ENCODE measurements at places on chromosomes 4 and X. TPM values are rescaled to one million over a fixed set of nuclear protein-coding genes. Genes with fewer than 3 reads are reported as not detected.

DNA sequence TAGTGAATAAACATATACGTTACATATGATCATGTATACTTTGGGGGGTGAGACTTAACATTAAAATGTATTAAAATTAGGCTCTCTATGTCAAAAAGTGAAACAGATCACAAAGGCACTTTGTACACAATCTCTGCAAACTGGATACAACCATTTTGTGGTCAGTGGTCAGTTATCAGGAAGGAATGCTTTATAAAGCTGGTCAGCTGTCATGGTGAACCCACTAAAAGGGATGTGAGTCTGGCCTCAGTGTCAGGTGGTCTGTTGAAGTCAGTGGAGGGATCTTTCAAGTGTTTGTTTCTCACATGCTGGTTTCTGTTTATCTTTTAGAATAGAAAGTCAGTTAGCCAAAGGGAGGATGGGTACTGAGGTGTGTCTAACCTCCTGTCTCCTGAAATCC, 875.5 kb upstream of the INTU start:
- H3K36me3 ChIP-seq = no peaks in the 10 kb centered on the region
- no peak overlapping the region for H3K4me3 ChIP-seq
- DNase-seq = no peak
- no peak overlapping the region for H3K27ac ChIP-seq

- H3K27me3 ChIP-seq = no peaks in the 10 kb centered on the region
- H3K4me3 ChIP-seq = no peak overlapping the region
- H3K36me3 ChIP-seq = no peaks in the 10 kb centered on the region
- no peaks in the 10 kb centered on the region for H3K4me1 ChIP-seq
Observed at GRCh38 chrX:7654316-7654715, 188.7 kb upstream of the VCX start.

- H3K4me3 ChIP-seq = no peak overlapping the region
- no peaks in the 10 kb centered on the region for H3K27me3 ChIP-seq
- H3K4me1 ChIP-seq = no peaks in the 10 kb centered on the region
- DNase-seq = no peak
- no peaks in the 10 kb centered on the region for H3K36me3 ChIP-seq
Observed at GRCh38 chr4:14749910-14750309, 252.4 kb upstream of the CPEB2 start.

GRCh38 chr4:70844180-70844579, 4.5 kb upstream of the GRSF1 start:
- DNase-seq = no peak
- no peak overlapping the region for H3K4me3 ChIP-seq
- H3K27me3 ChIP-seq = no peaks in the 10 kb centered on the region
- no peak overlapping the region for H3K27ac ChIP-seq

GRCh38 chr4:9999956-10000561, 21.2 kb downstream of the SLC2A9 start:
- H3K4me1 ChIP-seq = no peaks in the 10 kb centered on the region
- no peak overlapping the region for H3K4me3 ChIP-seq
- no peak for DNase-seq
- no peaks in the 10 kb centered on the region for H3K27me3 ChIP-seq
- H3K27ac ChIP-seq = no peak overlapping the region

DNA sequence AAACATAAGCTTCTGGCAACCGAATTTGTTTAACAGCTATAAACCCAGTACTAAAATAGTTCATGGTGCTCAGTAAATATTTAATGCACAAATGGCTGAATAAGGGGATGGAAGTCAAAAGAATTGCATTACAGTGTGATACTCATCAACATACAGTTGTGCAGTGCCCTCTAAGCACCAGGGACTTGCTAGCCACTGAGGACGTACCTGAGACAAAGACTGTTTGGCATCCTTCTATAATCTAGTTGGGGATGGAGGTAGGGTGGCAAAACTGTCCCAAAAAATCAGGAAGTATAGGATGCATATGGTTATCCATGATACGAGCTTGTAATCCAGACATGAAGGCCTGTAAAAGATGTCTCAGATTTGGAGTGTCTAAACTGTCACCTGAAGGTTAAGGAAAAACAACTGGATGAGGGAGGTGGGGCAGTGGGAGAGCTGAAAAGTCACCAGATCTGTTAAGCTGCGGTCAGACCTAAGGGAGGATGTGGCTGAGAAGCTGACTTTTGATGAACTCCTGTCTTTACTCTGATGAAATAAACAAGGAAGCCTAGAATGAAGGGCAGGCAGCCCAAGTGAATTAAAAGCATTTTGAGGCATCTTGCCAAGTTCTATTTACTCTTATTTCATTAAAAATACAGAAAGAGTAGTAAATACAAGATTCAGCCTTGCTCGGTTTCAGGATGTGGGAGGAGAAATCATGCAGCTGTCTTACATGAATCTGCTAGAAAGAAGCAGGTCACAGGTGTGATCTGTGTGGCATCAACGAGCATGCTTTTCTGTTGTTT, 12.0 kb upstream of the CD38 start:
- no peaks in the 10 kb centered on the region for H3K4me1 ChIP-seq
- no peaks in the 10 kb centered on the region for H3K27me3 ChIP-seq
- no peak overlapping the region for H3K27ac ChIP-seq
- H3K4me3 ChIP-seq = no peak overlapping the region

GRCh38 chr4:72817012-72817411, 248.0 kb upstream of the ADAMTS3 start:
- no peak for DNase-seq
- H3K4me3 ChIP-seq = no peak overlapping the region
- no peaks in the 10 kb centered on the region for H3K36me3 ChIP-seq
- H3K27me3 ChIP-seq = no peaks in the 10 kb centered on the region
- no peak overlapping the region for H3K27ac ChIP-seq

GRCh38 chrX:2677764-2678163, 13.3 kb upstream of the CD99 start:
- H3K4me3 ChIP-seq = no peak overlapping the region
- H3K27ac ChIP-seq = peak overlapping the region; percentile 9
- peak; percentile 92 for DNase-seq

- no peak overlapping the region for H3K4me3 ChIP-seq
- no peak overlapping the region for H3K27ac ChIP-seq
- no peaks in the 10 kb centered on the region for H3K27me3 ChIP-seq
- DNase-seq = no peak
Observed at GRCh38 chr4:169220447-169220846, 50.3 kb downstream of the SH3RF1 start.

DNA sequence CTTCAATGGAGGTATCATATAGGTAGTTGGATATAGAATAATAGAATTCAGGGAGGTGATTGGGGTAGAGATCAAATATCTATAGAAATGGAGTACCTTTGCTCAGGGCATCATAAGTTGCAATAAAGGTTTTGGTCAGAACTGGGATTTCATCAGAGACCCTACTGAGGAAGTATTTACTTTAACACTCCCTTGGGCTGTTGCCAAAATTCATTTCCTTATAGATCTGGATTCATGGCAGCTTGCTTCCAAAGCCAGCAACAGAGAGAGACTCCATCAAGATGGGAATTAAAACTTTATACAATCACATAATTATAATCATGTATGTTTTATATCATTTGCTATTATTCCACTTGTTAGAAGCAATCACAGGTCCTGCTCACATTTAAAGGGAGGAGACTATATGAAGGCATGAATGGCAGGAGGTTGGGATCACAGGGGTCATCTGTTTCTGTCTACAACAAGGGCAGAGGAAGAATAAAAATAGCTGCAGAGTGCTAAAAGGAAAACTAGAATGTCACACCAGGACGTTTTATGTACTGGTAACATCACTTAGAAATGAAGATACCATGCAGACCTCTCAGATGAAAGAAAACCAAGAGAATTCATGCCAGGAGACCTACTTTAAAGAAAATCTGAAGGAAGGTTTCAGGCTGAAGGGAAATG, 902.1 kb upstream of the LCORL start:
- no peak overlapping the region for H3K4me3 ChIP-seq
- H3K27me3 ChIP-seq = no peaks in the 10 kb centered on the region
- DNase-seq = no peak
- H3K27ac ChIP-seq = no peak overlapping the region

Gene AREG
- 10.1 TPM for total RNA-seq

GRCh38 chrX:37912304-37912703, 64.9 kb upstream of the DYNLT3 start:
- no peak overlapping the region for H3K4me3 ChIP-seq
- DNase-seq = no peak
- H3K27ac ChIP-seq = no peak overlapping the region
- no peaks in the 10 kb centered on the region for H3K4me1 ChIP-seq

DNA sequence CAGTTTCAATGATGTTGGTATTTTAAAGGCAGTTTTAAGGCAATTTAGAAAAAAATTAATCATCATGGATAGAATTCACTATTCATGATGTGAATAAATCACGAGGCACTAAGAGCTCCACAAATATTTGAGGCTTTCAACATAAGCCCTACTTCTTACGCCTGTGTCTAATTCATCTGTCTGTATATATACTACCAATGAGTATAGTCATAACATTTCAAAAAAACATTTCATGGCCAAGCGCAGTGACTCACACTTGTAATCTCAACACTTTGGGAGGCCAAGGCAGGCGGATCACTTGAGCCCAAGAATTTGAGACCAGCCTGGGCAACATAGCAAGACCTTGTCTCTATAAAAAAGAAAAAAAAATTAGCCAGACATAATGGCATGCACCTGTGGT, 56.5 kb downstream of the FBXL5 start:
- H3K27ac ChIP-seq = no peak overlapping the region
- no peaks in the 10 kb centered on the region for H3K4me1 ChIP-seq
- no peaks in the 10 kb centered on the region for H3K27me3 ChIP-seq
- no peak overlapping the region for H3K4me3 ChIP-seq
- no peak for DNase-seq

GRCh38 chr4:166153548-166153947, 280.5 kb downstream of the TLL1 start:
- H3K4me3 ChIP-seq = no peak overlapping the region
- no peaks in the 10 kb centered on the region for H3K36me3 ChIP-seq
- no peak overlapping the region for H3K27ac ChIP-seq
- no peaks in the 10 kb centered on the region for H3K27me3 ChIP-seq
- no peaks in the 10 kb centered on the region for H3K4me1 ChIP-seq
- DNase-seq = no peak

- H3K4me1 ChIP-seq = no peaks in the 10 kb centered on the region
- peak; percentile 46 for DNase-seq
- H3K27ac ChIP-seq = peak overlapping the region; percentile 84
- H3K27me3 ChIP-seq = no peaks in the 10 kb centered on the region
Observed at GRCh38 chrX:38917954-38918353, 116.7 kb downstream of the MID1IP1 start.

- peaks cover 7% of the 10 kb centered on the region for H3K4me1 ChIP-seq
- no peak for DNase-seq
- H3K4me3 ChIP-seq = no peak overlapping the region
- no peak overlapping the region for H3K27ac ChIP-seq
- no peaks in the 10 kb centered on the region for H3K27me3 ChIP-seq
Observed at GRCh38 chr4:38308728-38309311, 348.6 kb downstream of the PTTG2 start.

DNA sequence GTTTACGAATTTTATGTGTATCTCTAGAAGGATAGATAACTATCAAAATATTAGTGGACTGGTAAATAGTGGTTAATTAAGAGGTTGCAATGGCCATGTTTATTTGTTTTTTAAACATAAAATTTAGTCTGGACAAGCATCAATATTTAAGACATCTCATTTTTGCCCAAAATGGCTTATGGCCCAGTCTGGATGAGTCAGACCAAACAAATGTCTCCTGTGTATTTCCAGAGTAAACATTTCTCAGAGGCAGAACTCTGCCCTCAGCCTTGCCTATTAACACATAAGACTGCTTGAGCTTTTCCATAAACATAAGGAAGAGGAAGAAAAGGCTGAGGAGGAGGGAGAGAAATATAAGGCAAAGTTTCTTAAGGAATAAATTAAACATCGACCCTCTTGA, 277.1 kb upstream of the DIAPH2 start:
- H3K27me3 ChIP-seq = no peaks in the 10 kb centered on the region
- no peak overlapping the region for H3K4me3 ChIP-seq
- no peak overlapping the region for H3K27ac ChIP-seq
- H3K36me3 ChIP-seq = no peaks in the 10 kb centered on the region

- H3K27me3 ChIP-seq = no peaks in the 10 kb centered on the region
- H3K27ac ChIP-seq = no peak overlapping the region
- no peaks in the 10 kb centered on the region for H3K36me3 ChIP-seq
- no peak overlapping the region for H3K4me3 ChIP-seq
- peaks cover 7% of the 10 kb centered on the region for H3K4me1 ChIP-seq
Observed at GRCh38 chr4:146260521-146260920, 46.2 kb downstream of the REELD1 start.

Gene DAPP1
- total RNA-seq = 1.3 TPM

DNA sequence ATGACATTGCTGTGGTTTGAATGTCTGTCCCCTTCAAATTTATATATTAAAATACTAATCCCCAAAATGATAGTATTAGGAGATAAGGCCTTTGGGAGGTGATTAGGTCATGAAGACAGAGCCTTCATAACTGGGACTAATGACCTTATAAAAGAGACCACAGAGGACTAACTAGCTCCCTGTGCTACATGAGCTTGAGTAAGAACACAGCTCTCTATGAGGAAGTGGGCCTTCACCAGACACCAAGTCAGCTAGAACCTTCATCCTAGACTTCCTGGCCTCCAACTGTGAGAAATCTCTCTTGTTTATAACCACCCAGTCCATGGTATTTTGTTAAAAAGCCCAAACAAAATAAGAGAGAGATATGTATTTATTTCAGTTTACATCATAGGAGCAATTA, 242.2 kb upstream of the CTSO start:
- DNase-seq = no peak
- no peaks in the 10 kb centered on the region for H3K27me3 ChIP-seq
- no peaks in the 10 kb centered on the region for H3K36me3 ChIP-seq
- H3K4me3 ChIP-seq = no peak overlapping the region
- H3K4me1 ChIP-seq = no peaks in the 10 kb centered on the region

Gene CFP
- total RNA-seq = 0.51 TPM

Measured in gastrocnemius medialis (tissue), 4 donors.